ENCODE measurements at places on chromosomes 1 and 21. TPM values are rescaled to one million over a fixed set of nuclear protein-coding genes. Genes with fewer than 3 reads are reported as not detected.

Gene CAPN9
- polyA plus RNA-seq = not detected

Gene PIGC
- 32.2 TPM for polyA plus RNA-seq

Gene IGFN1
- 4.7 TPM for polyA plus RNA-seq

Gene KRTAP19-1
- polyA plus RNA-seq = not detected

Gene S100B
- not detected for polyA plus RNA-seq

Gene GABPA
- 7.1 TPM for polyA plus RNA-seq

Gene DYNLT5
- not detected for polyA plus RNA-seq

Gene MAN1C1
- 0.27 TPM for polyA plus RNA-seq

Gene MRPL20
- 158 TPM for polyA plus RNA-seq

Gene KPNA6
- 15.9 TPM for polyA plus RNA-seq

Gene TNNT2
- polyA plus RNA-seq = 0.09 TPM

Gene PSMG1
- 96.0 TPM for polyA plus RNA-seq

GRCh38 chr1:24294228-24294672, 24.9 kb upstream of the GRHL3 start:
- peak; percentile 96 for DNase-seq

DNA sequence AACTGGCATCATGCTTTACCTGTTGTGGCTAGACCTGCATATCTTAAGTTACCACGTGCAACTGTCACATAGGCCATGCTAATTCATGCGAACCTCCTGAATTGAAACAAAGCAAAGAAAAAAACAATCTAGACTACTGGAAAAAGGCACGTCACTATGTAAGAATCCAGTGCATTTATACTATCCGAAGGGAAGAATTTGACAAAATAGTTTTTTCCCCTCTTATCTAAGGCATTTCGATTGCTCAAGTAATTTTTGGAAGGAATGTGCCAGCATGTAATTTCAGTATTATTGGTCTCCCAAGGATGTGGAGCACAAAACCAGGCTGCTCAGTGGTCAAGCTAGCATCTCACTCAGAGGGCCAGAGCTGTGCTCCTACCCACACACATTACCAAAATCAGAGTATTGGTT, 31.5 kb upstream of the C1orf198 start:
- no peak for DNase-seq

GRCh38 chr1:27596261-27596660, 7.7 kb downstream of the AHDC1 start:
- no peak for DNase-seq

DNA sequence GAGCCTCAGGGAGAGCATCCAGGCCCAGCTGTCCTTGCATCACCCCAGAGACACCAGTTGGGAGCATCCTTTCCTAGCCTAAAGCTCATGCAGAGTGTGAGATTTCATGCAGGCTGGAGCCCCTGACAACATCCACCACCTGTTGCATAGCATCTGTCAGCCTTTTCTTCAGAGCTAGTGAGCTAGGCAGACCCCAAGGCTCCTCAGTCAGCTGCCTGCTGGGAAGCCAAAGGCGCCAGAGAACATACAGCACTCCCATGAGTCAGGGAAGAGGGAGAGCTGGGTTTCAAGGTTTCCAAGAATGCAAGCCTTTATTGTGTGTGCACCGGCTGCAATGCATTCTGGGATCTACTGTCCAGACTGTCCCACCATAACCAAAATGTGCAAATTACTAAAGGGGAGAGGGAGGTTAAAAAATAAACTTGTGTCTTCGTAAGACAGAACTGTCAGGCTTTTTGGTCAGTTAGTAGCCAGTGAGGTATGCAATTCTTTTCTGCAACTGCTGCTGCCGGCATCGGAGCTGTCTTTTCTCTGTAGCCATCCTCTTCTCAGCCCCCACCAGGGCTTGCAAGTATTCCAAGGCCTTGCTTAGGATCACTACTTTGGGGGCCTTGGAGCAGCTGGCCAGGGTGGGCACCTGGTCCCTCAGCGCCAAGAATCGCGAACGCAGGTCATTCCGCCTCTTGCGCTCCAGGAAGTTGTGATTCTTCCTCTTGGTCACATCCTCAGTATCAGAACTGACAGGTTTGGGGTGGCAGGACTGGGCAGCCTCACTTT, 4.6 kb downstream of the MYCL start:
- DNase-seq = no peak

- no peak for DNase-seq
Observed at GRCh38 chr1:101995984-101996745, 561 bp downstream of the OLFM3 start.

DNA sequence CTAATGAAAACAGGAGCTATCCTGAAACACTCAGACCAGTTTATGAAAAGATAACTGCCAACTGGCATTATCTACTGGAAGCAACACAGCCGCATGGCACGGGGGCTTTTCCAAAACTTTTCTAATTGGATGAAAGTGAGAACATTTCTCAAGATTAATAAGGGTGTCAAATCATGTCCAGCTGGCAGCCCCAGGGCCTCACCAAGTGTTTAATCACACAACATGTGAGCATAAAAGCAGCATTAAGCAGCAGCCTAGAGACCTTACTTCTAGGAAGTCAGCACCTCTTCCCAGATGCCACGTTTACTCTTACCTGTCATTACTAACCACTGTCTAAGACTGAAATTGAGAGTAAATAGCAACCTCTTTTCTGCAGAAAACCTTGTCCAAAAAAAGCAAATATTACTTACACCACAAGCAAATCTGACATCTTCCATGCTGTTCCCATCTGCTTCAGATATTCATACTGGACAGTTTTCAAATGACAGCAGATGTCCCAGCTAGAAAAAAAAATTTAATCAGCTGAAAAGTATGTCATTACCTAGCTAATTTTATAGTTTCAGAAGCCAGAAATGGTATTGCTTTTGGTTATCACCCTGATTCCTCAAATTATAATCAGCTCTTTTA, 341.5 kb upstream of the ZP4 start:
- no peak for DNase-seq

DNA sequence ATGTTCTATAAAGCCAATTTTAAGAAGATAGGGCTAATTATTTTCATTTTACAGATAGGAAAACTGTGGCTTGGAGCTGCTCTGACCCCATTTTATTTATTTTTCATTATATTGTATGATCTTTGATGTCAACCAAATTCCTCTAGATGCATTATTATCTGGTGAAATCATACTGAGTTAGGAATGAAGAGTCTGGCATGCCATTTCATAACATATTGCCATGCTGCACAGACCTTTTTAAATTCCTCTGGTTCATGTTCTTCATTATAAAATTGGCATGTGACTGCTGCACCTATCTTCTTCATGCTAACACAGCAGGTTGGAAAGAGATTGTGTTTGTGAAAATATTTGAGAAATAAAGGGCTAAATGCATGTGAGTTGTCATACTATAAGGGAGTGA, 12.7 kb downstream of the PRRX1 start:
- no peak for DNase-seq

DNA sequence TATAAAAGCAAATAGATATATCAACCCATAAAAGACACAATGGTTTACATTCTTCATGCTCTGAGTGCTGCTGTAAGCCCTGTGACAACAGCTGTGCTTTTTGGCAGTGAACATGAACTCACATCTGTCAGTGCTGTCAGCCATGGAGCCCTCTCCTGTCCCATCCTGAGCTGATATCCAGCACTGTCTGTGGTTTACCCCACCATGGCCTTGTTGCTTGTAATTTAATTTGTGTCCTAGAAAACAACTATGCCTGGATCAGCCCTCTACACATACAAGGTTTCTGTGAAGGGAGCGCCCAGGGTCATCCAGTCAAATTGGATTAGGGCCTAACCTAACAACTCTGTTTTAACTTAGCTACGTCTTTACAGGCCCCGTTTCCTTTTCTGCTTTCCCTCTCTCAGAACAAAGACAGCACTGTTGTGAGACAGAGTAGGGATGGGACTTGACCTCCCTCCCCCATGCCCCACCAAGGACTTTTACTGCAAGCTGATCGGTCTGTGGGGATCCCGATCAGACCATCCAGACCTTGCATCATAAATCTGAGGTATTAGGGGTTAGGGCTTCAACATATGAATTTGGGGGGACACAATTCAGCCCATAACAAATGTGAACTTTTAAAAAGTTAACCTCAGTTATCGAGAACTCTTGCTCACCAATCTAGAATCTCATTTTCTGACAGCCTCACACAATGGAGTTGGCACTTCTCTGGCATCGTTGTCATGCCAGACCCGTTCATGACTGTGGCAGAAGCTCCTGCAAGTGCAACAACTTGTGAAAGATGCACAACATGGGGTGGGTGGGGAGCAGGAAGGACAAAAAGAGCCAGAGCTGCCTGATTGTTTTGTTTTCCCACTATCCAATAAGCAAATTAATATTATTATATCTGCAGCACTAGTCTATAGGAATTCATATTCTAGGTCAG, 16.4 kb upstream of the SLC44A3 start:
- DNase-seq = no peak

DNA sequence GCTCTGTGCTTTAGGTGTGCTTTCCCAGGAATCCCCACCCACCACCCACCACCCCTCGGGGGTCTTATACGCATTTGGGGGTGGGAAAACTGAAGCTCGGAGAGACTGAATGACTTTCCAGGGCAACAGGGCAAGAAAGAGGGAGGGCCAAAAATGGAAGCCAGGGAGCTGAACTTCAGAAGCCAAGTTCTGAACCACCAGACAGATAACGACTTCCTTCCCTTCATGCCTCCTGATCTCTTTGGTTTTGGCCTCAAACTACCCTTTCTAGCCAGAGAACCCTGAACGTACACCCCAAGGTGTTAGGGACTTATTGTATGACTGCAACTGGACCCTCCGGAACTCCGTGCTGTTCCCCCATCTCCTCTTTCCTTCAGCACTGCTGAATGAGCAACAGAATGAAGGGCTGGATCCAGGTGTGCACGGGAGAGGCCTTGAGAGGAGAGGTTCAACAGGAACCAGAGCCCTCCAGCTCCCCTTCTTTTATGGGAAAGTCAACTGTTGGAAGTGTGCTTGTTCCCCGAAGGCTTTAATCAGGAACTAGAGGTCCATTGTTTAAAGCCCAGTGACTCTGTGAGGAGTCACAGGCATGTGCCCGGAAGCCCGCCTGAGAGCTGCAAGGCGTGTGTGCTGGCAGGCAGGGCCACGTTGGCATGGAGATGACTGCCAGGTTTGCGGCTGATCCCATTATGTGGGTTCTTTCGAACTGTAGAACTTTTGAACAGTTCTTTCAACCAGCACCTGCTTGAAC, 3.1 kb downstream of the BACE2 start:
- no peak for DNase-seq

DNA sequence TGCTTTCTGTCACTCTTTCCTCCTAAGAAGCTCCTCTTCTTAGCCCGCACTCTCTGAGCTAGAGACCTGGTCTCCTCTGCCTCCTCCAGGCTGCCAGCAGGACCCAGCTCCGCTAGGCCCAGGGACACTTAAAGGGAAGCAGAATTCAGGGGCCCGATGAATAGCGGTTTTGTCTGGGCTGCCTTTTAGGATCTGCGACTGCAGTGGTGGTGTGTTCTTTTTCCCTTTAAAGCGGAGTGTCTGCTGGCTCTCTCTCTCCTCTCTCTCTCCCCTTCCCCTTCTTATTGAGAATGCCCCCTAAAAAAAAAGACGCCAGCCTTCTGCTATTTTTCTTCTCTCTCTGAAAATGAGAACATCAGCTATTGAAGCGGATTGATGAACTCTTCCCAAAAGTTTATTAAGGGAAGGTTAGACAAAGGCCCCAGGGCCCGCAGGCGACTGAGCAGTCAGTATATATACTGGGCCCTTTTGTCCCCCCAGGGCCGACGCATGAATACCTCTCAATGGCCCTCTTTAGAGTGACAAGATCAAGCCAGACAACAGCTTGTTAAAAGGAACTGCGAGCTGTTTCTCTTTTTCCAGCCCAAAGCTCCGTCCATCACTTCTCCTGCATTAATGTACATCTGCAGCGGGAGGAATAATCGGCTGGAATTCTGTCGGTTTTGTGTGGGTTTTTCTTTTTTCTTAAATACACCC, 27.0 kb downstream of the PAX7 start:
- DNase-seq = no peak

DNA sequence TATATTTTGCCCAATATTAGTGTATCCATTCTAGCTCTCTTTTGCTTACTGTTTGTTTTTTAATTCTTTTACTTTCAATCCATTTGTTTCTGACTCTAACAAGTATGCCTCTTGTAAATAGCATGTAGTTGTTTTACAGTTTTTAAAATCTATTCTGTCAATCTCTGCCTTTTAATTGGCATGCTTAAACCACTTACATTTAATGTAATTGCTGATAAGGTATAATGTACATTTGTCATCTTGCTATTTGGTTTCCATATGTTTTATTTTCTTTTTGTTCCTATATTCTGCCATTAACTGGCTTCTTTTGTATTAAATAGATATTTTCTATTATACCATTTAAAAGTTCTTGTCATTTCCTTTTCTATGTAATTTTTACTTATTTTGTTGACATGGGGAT, 16.2 kb upstream of the MAB21L3 start:
- no peak for DNase-seq

DNA sequence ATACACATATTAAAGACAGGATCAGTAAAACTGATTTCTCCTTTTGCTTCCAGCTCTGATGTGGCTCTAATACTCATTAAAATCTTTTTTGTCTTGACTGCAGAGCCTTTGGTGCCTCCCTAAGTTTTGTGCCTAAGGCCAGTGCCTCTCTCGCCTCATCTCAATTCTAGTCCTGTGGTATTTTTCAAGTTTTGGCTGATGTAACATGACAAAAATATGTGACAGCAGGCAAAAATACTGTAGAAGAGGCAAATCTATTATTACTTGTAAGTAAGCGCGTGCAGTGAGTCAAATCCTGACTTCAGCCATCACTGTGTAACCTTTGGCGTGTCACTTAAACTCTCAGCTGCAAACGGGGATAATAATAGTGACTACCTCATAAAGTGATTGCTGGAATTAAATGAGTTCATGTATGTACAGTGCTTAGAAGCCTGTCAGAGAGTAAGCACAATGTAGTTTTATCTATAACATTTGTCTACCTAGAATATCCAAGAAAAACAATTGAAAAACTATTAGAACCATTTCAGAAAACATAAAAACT, 74.0 kb downstream of the MAB21L3 start:
- DNase-seq = no peak

- no peak for DNase-seq
Observed at GRCh38 chr1:24417681-24418080, 2.1 kb downstream of the NIPAL3 start.

DNA sequence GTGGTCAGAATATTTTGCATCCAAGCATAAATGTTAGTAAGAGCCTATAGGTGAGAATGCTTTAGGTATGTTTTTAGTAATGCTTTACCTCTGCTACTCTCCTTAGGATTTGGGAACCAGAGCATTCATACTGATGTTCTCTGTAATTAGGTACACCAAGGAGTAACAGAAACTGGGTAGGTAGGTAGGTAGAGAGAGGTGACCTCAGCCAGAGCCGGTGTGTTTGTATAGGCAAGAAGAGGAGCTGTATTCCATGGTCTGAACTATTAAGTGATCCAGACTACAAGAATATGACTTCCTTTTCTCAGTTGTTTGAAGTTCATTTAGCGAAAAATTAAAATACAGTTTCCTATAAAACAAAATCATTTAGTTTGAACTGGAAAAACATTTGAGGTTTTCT, 108.5 kb downstream of the SDCCAG8 start:
- DNase-seq = no peak

DNA sequence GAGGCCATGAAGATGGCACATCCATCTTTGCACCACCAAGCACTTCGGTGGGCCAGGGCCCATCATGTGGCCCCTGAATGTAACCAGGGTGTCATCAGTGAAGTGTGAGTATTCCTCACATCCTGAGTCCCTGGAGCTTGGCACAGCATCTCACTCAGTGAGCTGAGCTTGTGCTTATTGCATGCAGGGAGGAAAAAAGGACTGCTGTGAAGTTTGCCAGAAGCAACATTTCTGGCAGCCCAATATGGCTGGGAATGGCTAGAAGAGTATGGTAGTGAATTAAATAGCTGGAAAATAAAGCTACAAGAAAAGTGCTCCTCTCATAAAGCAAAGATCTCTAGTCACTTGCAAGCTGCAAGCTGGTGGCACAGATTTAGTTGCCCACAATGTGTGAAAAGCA, 109.3 kb downstream of the TNFSF18 start:
- no peak for DNase-seq
